ENCODE measurements at places on chromosomes 1 and 21.

DNA sequence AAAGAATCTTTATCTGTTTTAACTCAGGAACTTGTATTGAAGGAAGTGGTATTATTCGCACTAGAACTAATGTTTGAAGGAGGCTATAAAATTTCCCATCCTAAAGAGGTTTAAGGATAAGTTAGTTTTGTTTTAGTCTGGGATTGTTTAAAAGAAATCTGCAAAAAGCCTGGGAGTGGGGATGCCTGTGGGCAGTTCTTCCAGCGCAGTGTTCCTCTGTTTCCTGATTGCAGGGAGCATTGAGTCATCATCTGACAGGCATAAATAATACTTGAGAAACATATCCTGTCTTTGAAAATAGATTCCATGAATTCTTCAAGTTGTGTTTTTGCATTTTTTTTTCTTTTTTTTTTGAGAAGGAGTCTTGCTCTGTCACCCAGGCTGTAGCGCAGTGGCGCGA lies 350.8 kb upstream of the PTBP2 start:
- no peak for DNase-seq

- no peak for DNase-seq
These were observed 238.4 kb upstream of the POU3F1 start for GRCh38 chr1:38284953-38285352.

GRCh38 chr1:85019994-85020393 lies 23.1 kb upstream of the MCOLN2 start:
- DNase-seq: no peak

DNA sequence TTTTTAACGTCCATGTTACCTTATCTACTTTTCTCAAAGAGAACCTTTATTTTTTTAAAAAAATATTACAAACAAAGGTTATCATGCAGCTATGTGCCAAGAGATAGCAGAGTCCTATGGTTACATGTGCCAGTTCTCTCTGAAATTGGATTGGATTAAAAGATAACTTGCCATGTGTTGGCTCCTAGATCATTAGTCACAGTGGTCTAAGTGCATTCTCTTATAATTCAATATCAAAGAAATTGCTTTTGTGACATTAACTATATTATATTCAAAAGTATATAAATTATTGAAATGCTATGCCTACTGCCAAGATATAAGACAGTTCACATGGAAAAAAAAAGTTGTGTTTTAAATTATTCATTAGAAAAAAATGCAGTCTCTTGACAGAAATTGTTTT lies 494.2 kb downstream of the NEGR1 start:
- DNase-seq: no peak

- no peak for DNase-seq
These were observed 23.9 kb upstream of the FAAH start for GRCh38 chr1:46370214-46370633.

DNA sequence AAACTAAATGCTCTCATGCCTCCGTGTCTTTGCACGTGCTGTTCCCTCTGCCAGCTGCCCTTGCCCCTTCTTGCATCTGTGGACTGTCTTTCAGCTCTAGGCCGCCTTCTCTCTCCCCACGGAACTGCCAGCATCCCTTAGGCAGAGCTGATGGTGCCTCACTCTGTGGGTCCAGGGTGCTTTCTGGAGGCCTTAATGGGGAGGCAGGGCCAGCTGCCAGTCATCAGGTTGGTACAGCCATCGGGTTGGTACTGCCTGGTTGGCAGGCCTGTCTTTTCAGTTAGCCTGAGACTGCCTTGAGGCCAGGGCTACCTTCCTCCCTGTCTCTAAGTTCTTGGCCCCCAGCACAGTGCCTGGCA lies 61.4 kb upstream of the TARBP1 start:
- no peak for DNase-seq

- DNase-seq: no peak
These were observed 15.6 kb upstream of the EIF4G3 start for GRCh38 chr1:21192284-21192683.
